Parietal lobe (tissue), 2 donors: ENCODE measurements at places on chromosomes 1 and 21. TPM values are rescaled to one million over a fixed set of nuclear protein-coding genes. Genes with fewer than 3 reads are reported as not detected.

The FCN3 gene
- total RNA-seq: not detected

The PERM1 gene
- 0.63 TPM for total RNA-seq

The NME7 gene
- total RNA-seq: 46.0 TPM

The CDC73 gene
- total RNA-seq: 58.5 TPM

The SEMA6C gene
- 40.1 TPM for total RNA-seq

The LRRN2 gene
- 16.3 TPM for total RNA-seq

The WNT9A gene
- total RNA-seq: 2.8 TPM

The AGO1 gene
- 33.5 TPM for total RNA-seq

The CHRM3 gene
- 71.1 TPM for total RNA-seq

The OVAAL gene
- not detected for total RNA-seq

The MAB21L3 gene
- total RNA-seq: not detected

The DNM3 gene
- 133 TPM for total RNA-seq

The TCHH gene
- total RNA-seq: under 0.01 TPM

The SPRR5 gene
- total RNA-seq: not detected

The GBP2 gene
- not detected for total RNA-seq

The XCL2 gene
- total RNA-seq: not detected

The SLC6A9 gene
- total RNA-seq: 5.9 TPM

The MEX3A gene
- 69.5 TPM for total RNA-seq

The EPHA2 gene
- 1.9 TPM for total RNA-seq

The RCC1 gene
- total RNA-seq: 13.8 TPM

The ADAMTS5 gene
- total RNA-seq: 5.3 TPM

The SHE gene
- total RNA-seq: 1.3 TPM

The NUF2 gene
- 8.8 TPM for total RNA-seq

The PTPN22 gene
- 0.63 TPM for total RNA-seq

The ITLN1 gene
- total RNA-seq: not detected

The PALMD gene
- 49.1 TPM for total RNA-seq

The OR2L3 gene
- 2.8 TPM for total RNA-seq

The RGS13 gene
- total RNA-seq: not detected

The KIF21B gene
- 271 TPM for total RNA-seq

The CCDC181 gene
- 6.6 TPM for total RNA-seq

The RYR2 gene
- total RNA-seq: 61.7 TPM

The ZNF593OS gene
- total RNA-seq: not detected

The FCGR3B gene
- total RNA-seq: 0.63 TPM

The GABPB2 gene
- 13.8 TPM for total RNA-seq

The ERRFI1 gene
- total RNA-seq: 20.3 TPM

The ETNK2 gene
- total RNA-seq: 19.4 TPM

The AKR7A3 gene
- 2.5 TPM for total RNA-seq

The FBLIM1 gene
- total RNA-seq: 13.8 TPM

The CCDC27 gene
- not detected for total RNA-seq

The PLEKHG5 gene
- 56.7 TPM for total RNA-seq

The HP1BP3 gene
- 531 TPM for total RNA-seq

The AGBL4 gene
- 9.7 TPM for total RNA-seq

The CCSAP gene
- total RNA-seq: 148 TPM

The MTARC1 gene
- 18.8 TPM for total RNA-seq

The ORC1 gene
- 2.2 TPM for total RNA-seq

The UBL4B gene
- total RNA-seq: not detected

The TSPEAR gene
- not detected for total RNA-seq

The LINGO4 gene
- not detected for total RNA-seq

The ARHGEF10L gene
- 44.8 TPM for total RNA-seq

The SELENBP1 gene
- 5.3 TPM for total RNA-seq

The CREB3L4 gene
- total RNA-seq: 15.7 TPM

The ZC3H12A gene
- total RNA-seq: 0.31 TPM

The NGF gene
- not detected for total RNA-seq
